NCI-H1436 treated with DMSO at 0.1 percent for 48 hours (cell line): ENCODE measurements at places on chromosomes 2 and 18.

DNA sequence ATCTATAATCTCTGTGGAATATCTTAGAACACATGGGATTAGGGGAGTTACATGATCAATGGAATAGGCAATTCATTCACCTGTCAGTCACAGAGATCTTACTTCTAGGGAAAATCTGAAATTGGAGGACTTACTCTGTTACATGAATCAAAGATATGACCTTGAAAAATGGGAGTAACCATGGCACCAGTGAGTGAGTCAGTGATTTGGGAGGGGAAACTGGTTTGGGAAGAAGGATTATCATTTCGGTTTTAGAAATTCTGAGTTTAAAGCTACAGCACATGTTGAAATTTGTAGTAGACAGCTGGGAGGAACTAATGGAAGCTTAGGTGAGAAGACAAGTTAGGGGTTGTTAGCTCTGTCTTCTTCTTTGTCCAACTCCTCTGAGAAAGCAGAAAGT is 153.7 kb downstream of the CAMKMT start:
- DNase-seq = no peak

DNA sequence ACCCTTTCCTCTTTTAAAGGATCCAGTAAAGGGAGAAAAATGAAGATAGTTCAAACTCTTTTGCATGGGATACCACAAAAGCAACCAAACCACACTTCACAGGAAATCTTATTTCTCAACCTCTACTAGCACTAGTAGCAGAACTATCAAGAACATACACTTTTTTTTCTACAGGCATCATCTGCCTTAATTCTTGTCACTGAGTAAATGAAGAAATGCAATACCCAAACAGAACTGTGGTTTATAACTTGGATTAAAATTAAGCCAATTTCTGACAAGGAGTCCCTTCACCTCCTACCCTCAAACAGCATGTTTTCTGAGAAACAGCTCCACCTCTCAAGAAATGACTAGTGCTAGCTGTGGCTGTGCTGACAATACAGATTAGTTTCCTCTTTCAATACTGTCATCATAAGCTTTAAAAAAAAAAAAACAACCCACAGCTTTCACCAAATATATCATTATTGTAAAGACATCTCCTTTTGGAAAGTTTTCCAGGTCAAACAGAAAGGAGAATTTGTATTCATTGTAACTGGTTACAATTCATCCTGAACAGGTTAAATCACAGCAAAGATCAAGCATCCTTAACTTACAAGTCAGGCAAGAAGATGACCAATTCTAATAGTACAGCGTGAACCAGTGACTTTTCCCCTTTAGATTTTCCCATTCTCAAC is 44.4 kb downstream of the PTPN2 start:
- no peak for DNase-seq

DNA sequence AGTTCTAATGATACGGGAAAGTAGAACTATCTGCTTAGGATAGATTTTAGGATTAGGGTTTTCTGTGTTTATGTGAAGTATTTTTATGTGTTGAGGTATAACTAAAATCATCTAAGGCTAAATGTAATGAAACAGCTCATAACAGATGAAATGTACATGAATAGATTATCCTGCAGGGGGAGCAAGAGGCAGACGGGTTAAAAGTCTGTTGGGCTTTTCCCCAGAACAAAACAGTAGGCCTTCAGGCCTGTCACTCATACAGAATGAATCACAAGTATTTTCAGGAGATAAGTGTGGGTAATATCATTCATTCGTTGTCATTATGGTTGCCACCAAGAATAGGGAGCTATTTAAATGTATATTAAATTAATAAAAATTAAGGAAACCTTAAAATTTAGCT is 107.9 kb upstream of the IL1R2 start:
- DNase-seq = no peak

DNA sequence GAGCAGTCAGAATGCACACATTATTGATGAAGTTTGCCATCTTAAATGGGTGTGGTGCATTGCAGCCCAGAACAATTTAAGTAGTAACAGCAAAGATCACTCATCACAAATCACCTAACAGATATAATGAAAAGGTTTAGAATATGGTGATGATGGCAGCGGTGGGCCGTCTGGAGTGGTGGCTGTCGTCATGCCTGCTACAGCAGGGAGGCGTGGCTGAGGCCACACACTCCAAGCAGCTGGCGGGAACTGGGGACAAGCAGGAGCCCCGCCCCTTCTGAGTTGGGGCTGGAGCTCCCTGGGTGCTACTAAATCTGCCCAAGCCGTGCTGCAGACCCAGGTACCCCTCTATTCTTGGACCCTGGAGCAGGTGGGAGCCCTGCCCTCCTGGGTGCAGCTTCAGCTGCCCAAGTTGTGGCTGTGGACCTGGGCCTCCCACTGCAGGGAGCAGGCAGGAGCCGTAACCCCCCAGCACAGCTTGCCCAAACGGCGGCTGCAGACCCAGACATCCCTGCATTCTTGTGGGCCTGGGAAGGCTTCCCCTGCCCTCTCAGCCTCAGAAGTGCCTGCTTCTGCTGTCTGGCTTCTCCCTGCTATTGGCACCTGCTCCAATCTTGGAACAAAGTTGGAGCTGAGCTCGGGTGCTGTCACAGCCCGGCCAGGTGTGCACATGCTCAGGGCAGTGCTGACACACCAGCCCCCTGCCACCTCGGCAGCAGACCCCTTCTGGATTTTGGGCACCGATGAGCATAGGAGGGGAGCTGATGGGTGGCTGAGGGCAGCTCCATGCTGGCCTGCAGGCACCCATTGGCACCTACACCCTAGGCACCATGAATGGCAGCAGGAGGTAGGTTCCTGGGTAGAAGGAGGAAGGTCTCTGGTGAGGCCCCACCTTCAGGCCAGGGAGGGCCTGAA is 149.3 kb downstream of the EHBP1 start:
- DNase-seq = no peak

DNA sequence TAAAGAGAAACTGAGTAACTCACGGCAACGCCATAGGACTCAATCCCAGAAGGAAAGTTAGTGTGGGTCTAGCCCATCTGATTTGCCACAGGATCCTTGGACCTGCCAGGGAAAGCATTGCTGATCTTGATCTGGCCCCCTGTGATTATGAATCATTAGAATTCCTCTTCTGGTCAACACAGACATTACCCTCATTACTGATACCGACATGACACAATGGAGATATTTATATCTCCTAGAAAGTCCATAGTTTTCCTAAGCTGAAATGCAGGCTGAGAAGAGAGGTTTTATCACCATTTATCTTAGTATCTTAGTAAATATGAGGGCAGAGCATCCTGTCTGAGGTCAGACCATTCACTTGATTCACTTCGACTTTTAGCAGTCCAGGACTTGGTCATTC is 75.5 kb upstream of the CCDC68 start:
- DNase-seq = no peak

- DNase-seq = no peak
Measured at GRCh38 chr2:95346738-95347671, 49.9 kb downstream of the KCNIP3 start.

DNA sequence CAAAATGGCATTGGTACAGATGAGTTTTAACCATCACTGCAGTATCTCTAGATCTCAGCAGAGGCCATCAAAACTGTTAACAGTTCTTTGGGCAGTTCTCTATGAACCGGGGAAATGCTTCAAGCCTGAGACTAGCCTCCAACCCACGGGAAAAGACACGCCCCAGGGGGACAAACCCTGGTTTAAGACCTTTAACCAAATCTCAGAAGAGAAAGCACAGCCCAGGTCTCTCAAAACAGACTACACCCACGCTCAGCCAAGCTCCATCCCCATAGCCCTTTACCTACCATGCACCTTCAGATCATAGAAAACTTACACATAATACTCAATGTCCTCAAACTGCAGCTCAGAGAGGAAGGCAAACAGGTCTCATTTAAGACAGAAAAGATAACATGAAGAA is 78.3 kb downstream of the TMEM163 start:
- DNase-seq = no peak

GRCh38 chr2:218733171-218734021 is 22.8 kb downstream of the TTLL4 start:
- DNase-seq = no peak

- DNase-seq = no peak
Measured at GRCh38 chr2:235534678-235535422, 41.0 kb downstream of the AGAP1 start.
